ENCODE measurements at places on chromosomes 7 and 10.
A peak's percentile ranks its signal among the peaks of the same experiment; 100 is the strongest.

GRCh38 chr10:95279042-95279820, 11.6 kb downstream of the PDLIM1 start:
- no peak for DNase-seq

DNA sequence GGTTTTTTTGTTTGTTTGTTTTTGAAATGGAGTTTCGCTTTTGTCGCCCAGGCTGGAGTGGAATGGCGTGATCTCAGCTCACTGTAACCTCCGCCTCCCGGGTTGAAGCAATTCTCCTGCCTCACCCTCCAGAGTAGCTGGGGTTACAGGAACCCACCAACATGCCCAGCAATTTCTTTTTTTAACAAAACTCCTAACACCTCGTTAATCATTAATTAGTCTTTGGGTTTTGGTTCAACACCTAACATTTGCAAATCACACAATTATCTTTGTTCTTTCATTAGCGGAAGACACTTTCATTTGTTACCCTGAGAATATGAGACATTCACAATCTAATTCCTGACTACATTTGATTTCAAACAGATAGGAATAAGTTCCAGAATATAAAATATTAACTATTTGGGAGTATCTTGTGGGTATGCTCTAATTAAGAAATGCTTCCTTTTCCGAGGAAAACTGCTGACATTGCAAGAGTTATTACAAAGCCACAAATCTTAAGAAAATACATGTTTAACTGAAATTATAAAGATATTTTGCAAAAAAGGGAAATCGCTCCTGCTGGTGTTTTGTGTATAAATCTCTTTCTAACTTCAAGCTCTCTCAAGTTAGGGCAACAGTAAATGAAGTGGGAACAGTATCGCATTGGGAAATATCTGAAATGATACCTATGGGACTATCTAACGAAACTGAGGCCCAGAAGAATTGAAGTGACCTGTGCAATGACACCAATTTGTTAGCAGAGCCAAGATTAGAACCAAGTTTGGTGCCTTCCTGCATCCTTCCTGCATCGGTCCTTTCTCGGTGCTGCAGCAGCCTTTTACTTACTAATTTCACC, 1.2 kb upstream of the LSM8 start:
- DNase-seq = no peak

DNA sequence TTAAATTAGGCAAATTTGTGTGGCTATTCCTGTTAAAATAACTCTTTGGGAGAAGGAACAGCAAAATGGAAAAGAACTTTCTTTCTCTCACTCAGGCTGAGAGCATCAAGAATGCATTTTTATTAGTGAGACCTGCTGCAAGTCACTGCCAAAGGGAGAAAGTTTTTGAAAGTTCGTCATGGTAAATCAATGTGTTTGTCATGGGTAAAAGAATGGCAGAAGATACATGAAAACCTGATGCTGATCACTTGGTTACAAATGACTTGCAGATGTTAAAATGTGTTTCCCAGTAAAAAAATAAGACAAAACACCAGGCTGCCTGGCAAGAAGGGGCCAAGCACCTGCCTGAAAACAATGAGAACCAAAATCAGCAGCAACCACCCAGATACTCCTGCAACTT, 484.7 kb upstream of the NRP1 start:
- no peak for DNase-seq

- DNase-seq = no peak
These were observed 490.6 kb downstream of the CCSER2 start for GRCh38 chr10:84818961-84819360.

GRCh38 chr7:70614237-70615045, 517.5 kb upstream of the GALNT17 start:
- peak; percentile 89 for DNase-seq

Measured in left forelimb (tissue), 1 donor.